ENCODE measurements at places on chromosomes 11 and 22.

- DNase-seq: no peak
Observed at GRCh38 chr11:32729976-32730375, 64.5 kb downstream of the CCDC73 start.

GRCh38 chr11:75205564-75206020 is 35.0 kb upstream of the TPBGL start:
- no peak for DNase-seq

DNA sequence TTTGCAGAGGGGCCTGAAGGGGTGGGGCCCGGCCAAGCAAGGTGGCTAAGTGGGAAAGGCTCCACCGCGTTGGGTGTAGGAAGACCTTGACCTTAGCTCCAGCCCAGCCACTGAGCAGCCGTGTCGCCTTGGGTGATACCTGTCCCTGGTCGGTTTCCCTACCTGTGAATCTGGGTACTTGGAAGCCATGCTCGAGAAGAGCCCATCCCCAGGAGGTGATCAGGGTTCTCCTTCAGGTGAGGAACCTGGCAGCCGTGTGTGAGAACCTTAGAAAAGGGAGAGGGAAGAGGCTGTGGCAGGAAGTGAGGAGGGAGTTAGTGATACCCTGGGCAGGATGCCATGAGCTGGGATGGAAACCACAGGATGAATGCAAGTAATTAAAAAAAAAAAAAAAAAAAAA is 21.6 kb downstream of the PPARA start:
- DNase-seq: no peak

- DNase-seq: peak; percentile 33
Observed at GRCh38 chr11:18748766-18749365, 22.9 kb upstream of the IGSF22 start.

DNA sequence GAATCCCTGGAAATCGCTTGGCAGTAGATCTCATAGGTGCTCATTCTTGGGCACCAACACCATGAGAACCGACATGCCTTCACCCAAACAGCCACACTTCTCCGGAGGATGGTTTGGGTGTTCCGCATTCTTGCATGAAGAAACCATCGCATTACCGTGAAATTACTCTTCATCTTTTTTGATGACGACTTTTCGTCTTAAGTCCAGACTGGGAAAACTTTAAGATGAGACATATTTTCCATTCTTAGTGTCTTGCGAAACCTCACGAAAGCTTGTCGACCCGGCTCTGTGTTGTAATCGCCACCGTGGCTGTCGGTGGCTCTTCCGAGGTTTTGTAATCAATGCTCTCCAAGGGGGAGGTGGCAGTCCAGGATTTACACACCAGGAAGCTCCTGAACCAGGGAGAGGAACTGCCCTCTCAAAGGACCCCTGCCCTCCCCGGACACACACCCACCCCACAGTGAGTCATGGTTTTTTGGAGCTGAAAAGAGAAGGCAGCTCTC is 1.7 kb downstream of the TOM1 start:
- peak; percentile 39 for DNase-seq

DNA sequence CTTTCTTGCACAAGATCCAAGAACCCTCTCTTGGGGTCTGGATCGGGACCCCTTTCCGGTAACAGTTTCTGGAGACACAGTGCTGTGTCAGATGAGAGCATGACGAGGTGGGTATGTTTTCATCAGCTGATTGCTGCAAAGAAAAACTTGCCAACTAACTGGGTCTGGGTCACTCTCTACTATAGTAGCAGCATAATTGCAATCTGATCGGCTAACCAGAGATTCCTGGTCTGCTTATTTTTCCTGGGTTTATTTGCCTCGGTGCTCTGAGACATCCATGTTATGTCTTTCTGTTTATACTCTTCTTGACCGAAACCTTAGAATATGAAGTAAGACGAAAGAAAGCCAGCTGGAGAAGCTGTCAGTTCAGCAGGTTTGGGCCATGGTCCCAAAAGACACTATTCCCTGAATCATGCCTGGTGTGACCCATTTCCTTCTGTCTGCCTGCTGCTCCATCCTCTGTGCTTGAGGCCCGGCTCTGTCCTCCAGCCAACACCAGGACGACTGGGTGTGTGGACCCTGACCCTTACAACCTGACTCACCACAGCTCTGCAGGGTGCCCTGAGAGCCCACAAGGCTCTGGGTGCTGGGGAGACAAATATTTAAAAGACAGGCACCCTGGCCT is 24.1 kb upstream of the CLMP start:
- no peak for DNase-seq

Measured in T1000 (cell line).